ENCODE measurements at places on chromosomes 13 and 19. TPM values are rescaled to one million over a fixed set of nuclear protein-coding genes. Genes with fewer than 3 reads are reported as not detected.

The SERPINE3 gene
- total RNA-seq = not detected

- H3K27me3 ChIP-seq = no peaks in the 10 kb centered on the region
- no peak for DNase-seq
- H3K27ac ChIP-seq = peak overlapping the region; percentile 4
- H3K36me3 ChIP-seq = no peaks in the 10 kb centered on the region
These were observed 34.5 kb downstream of the SPRY2 start for GRCh38 chr13:80306337-80306972.

DNA sequence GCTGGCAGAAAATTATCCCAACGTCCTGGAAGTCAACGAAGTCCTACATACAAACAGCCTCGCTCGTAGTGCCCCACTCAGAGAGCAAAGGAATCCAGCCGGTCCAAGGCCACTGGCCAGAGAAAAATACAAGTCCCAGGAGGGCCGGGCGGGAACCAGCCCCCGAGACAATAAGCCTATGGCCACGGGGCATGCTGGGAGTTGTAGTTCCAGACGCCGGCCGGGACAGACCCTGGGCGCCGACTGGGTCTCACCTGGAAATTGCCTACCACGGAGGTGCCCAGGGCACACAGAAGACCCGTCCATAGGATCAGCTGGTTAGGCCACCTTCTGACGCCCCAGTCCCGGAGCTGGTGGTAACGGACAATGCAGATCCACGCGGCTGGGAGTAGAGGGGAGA, 5.4 kb downstream of the TMEM150B start:
- H3K27ac ChIP-seq = no peak overlapping the region
- no peaks in the 10 kb centered on the region for H3K4me1 ChIP-seq
- no peaks in the 10 kb centered on the region for H3K27me3 ChIP-seq
- no peak overlapping the region for H3K4me3 ChIP-seq
- H3K36me3 ChIP-seq = no peaks in the 10 kb centered on the region

The TNFSF13B gene
- total RNA-seq = 29.5 TPM

The TMPRSS9 gene
- 0.37 TPM for total RNA-seq

GRCh38 chr19:40365010-40365409, 16.5 kb downstream of the PLD3 start:
- H3K36me3 ChIP-seq = no peaks in the 10 kb centered on the region
- no peak for DNase-seq
- peak overlapping the region; percentile 69 for H3K4me3 ChIP-seq
- H3K4me1 ChIP-seq = peaks cover 22% of the 10 kb centered on the region

DNA sequence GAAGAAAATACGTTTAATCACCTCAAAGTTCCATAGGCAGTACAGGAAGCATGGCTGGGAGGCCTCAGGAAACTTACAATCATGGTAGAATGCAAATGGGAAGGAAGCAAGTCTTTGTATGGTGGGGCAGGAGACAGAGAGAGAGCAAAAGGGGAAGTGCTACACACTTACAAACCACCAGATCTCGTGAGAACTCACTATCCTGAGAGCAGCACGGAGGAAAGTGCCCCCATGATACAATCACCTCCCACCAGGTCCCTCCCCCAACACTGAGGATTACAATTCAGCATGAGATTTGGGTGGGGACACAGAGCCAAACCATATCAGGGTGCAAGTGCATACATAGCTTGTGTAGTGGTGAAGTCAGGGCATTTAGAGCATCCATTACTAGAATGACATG, 92.3 kb upstream of the ANKRD10 start:
- no peaks in the 10 kb centered on the region for H3K27me3 ChIP-seq
- no peaks in the 10 kb centered on the region for H3K36me3 ChIP-seq
- peaks cover 5% of the 10 kb centered on the region for H3K4me1 ChIP-seq
- no peak for DNase-seq
- no peak overlapping the region for H3K4me3 ChIP-seq
- H3K27ac ChIP-seq = no peak overlapping the region

The ZNF737 gene
- 72.3 TPM for total RNA-seq

The CRX gene
- not detected for total RNA-seq

DNA sequence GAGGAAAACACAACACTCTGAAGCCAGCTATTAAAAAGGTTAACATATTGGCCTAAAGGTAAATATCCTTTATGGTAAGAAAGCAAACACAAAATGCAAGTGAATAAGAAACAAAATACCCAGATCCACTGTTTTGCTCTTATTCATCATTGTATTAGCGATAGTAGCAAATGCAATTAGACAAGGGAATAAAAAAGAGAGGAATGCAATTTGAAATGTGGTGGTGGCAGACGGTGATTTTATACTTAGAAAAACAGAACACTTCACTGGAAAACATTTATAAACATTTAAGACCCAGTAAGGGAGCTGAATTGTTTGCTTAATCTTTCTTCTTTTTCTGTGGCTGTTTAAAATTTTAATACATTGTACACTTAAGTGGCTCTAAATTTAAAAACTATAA, 17.2 kb upstream of the CYP4F2 start:
- H3K4me1 ChIP-seq = no peaks in the 10 kb centered on the region
- H3K4me3 ChIP-seq = no peak overlapping the region
- no peaks in the 10 kb centered on the region for H3K36me3 ChIP-seq
- DNase-seq = no peak
- peaks cover 28% of the 10 kb centered on the region for H3K27me3 ChIP-seq
- no peak overlapping the region for H3K27ac ChIP-seq

The PSG6 gene
- not detected for total RNA-seq

DNA sequence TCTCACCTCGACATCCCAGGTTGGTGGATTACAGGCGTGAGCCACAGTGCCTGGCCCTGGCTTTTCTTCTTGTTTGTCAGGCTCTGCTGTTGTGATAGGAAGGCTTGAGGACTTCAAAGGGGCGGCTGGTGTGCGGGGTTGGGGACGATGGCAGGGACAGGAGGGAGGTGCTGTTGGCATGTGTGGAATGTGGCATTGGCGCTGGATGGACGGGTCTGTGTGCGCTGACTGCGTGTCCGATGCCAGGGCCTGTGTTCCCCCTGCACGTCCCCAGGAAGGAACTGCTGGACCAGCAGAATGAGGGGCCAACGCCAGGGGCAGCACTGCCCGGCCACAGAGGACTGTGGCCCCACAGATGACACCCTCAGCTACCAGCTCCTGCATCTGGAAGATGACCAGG, 12.7 kb upstream of the PTBP1 start:
- H3K4me1 ChIP-seq = peaks cover 13% of the 10 kb centered on the region
- H3K27ac ChIP-seq = peak overlapping the region; percentile 58
- H3K4me3 ChIP-seq = no peak overlapping the region
- DNase-seq = no peak
- H3K27me3 ChIP-seq = no peaks in the 10 kb centered on the region

- H3K27ac ChIP-seq = no peak overlapping the region
- no peaks in the 10 kb centered on the region for H3K36me3 ChIP-seq
- no peak for DNase-seq
- peaks cover 5% of the 10 kb centered on the region for H3K4me1 ChIP-seq
These were observed 214.7 kb downstream of the VWA8 start for GRCh38 chr13:41746259-41746658.

DNA sequence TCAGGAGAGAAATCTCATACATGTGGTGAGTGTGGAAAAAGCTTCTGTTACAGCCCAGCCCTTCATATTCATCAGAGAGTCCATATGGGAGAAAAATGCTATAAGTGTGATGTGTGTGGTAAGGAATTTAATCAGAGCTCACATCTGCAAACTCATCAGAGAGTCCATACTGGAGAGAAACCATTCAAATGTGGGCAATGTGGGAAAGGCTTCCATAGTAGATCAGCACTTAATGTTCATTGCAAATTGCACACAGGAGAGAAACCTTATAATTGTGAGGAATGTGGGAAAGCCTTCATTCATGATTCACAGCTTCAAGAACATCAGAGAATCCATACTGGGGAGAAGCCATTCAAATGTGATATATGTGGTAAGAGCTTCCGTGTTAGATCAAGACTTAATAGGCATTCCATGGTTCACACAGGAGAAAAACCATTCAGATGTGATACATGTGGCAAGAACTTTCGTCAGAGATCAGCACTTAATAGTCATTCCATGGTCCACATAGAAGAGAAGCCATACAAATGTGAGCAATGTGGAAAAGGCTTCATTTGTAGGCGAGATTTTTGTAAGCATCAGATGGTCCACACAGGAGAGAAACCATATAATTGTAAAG, 15.2 kb downstream of the ZNF221 start:
- H3K27ac ChIP-seq = no peak overlapping the region
- no peak overlapping the region for H3K4me3 ChIP-seq
- H3K4me1 ChIP-seq = no peaks in the 10 kb centered on the region
- no peaks in the 10 kb centered on the region for H3K36me3 ChIP-seq

The ZNF724 gene
- 0.36 TPM for total RNA-seq

The ZNF708 gene
- 26.3 TPM for total RNA-seq

Data from adrenal gland (tissue), 19 donors.